ENCODE measurements at places on chromosomes 12 and 14.

DNA sequence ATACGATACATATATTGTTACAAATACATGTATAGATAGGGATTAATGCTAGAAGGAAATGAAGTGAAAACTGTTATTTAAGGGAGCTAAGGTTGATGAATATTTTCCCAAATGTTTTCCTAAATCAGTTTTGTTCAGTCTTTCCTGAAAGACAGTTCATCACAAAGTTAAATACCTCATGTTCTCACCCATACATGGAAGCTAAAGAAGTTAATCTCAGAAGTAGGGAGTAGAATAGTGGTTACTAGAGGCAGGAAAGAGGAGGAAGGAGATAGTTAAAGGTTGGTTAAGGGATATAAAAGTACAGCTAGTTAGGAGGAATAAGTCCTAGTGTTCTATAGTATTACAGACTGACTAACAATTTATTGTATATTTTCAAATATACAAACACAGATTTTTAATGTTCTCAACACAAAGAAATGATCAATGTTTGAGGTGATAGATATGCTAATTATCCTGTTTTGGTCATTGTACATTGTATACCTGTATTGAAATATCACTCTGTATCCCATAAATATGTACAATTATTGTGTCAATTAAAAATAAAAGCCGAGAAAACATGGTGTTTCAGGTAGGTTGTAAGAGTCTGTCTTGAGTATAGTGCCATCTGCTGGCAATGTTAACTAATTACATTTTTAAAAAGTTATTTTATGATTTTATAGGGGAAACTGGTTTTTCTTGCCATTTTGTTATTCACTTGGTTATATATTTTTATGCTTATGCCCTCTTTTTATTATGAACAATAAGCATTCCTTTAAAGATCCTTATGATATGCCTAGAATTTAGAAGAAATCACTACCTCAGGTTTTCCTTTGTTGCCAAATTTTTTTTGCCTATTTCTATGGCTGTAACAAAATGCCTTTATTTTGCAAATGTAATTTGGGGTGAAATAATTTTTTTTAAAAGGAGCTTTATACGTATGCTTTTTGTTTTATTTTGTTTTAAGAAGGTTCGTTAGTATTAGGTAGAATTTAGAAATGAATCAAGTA is 26.9 kb downstream of the ZDHHC17 start:
- DNase-seq: peak; percentile 21

- DNase-seq: peak; percentile 86
Observed at GRCh38 chr12:13071305-13072280, 27.4 kb downstream of the FAM234B start.

DNA sequence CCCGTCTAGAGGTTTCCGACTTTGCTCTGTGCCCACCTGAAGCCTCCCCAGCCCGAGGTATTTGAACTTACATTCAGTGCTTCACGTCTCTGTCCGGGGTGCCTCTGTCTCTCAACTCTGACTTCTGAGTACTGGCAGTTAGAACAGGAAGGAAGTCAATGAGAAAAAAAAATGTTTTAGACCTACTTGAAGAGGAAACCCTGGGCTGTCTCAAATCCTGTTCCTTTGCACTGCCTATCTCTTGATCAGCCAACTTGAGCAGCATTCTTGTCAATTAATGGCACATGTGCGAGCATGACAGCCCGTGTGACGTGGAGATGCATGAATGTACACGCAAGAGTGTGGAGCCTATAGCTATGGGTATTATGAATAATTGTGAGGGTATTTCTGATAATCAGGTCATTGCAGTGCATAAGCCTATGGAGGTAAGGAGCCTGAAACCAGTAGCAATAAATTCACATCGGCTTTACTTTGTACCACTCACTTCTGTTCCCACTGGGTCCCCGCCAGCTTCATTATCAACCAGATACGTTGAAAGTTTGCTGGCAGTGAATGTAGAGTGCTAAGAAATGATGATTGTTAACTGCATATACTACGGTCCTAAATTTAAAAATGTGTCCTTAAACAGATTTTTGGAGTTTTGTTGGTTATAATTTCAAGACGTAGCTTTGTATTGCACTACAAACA is at the start of gene ARHGDIB:
TSS of gene ARHGDIB (minus strand) at position 136 of the 687 bp plus-strand sequence. CDS start 10,889 bp downstream, outside the sequence.
- no peak for DNase-seq

DNA sequence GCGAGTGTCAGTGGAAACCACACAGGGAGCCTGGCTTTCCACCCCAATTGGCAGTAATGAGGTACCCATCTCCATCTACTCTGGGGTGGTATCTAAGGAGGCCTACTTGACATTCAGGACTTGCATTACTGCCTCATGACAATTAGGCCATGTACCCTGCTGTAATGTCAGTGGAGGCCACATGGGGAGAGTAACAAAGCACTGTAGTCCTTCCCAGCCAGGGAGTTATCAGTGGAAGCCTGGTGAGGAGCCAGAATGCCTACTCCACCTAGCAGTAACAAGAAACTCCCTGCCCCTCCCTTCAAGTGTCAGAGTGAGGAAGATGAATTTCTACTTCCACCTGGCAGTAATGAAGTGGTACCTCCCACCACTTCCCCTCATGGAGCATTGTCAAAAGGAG is 12.5 kb downstream of the TIMM9 start:
- DNase-seq: peak; percentile 57

DNA sequence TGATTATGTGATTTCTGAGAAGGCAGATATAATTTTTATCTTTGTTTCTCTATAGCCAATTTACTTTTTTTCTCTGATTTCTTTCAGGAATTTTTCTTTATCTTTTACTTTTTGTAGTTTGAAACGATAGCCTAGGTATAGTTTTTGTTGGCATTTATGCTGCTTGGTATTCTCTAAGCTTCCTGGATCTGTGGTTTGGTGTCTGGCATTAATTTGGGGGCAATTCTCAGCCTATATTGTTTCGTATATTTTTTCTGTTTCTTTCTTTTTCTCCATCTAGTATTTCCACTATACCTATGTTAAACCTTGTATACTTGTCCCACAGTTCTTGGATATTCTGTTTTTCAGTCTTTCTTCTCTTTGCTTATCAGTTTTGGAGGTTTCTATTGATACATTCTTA is 45.0 kb downstream of the CRADD start:
- no peak for DNase-seq

DNA sequence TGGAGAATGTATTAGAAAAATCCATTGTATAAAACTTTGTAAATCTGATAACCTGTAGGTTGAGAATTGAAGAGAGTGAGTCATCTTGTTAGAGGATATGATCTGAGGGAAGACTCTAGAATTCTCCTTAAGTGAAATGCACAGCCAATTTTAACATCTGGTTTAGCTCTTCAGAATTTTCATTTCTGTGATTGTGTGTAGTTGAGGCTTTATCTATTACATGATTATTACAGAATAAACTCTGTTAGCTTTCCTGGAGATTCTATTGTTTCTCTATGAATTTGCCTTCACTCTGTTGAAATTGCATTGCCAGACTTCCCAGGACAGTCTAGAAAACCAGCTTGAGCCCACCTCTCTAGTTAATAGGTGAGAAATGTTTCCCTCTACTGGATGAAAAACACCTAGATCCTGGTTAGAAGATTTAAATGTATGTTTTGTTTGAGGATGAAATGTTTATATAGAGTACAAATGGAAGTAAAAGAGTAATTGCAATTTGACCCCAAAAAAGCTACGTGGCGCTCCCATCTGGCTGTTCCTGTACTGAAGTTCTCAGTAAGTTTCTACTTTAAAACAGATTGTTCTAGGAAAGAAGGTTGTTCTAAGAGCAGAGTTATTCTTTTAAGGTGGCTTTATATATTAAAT is 2.9 kb downstream of the NUDT4 start:
- DNase-seq: peak; percentile 54

DNA sequence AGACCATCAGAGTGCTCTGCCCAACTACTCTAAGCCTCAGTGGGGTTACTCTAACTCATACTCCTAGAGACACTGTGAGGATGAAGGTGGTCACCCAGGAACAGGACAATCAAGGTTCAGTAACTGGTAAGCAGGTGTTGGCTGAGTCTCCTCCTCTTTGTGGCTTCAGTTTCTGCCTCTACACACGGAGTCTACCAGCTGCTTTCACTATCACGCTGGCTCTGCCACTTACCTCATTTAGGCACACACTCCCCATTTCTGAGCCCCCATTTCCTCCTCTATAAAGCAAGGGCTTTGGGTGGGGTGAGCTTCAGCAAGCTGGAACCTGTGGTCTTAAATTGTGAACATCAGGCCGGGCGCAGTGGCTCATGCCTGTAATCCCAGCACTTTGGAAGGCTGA is 7.3 kb upstream of the TCHP start:
- no peak for DNase-seq

- no peak for DNase-seq
Observed at GRCh38 chr14:101554991-101555668, 6.2 kb upstream of the DIO3 start.

Data from NCI-H524 (cell line).